A549 (cell line): ENCODE measurements at places on chromosomes 7 and 10. TPM values are rescaled to one million over a fixed set of nuclear protein-coding genes. Genes with fewer than 3 reads are reported as not detected.

The DKK1 gene
- 109 to 122 TPM (median 117 TPM) in 3 replicates for polyA plus RNA-seq

The RBP3 gene
- not detected in 3 replicates for polyA plus RNA-seq

The UNC5B gene
- 0.14 to 0.26 TPM (median 0.16 TPM) in 3 replicates for polyA plus RNA-seq

The DMBT1 gene
- 0.01 to 0.03 TPM in 2 of 3 replicates, not detected in the other for polyA plus RNA-seq

The FRAT2 gene
- 2.8 to 5.0 TPM (median 3.9 TPM) in 3 replicates for polyA plus RNA-seq

The LRIT1 gene
- not detected in 3 replicates for polyA plus RNA-seq

The TRIM74 gene
- polyA plus RNA-seq = 0.38 to 0.76 TPM (median 0.62 TPM) in 3 replicates

The SCIN gene
- 0.05 to 0.12 TPM (median 0.05 TPM) in 3 replicates for polyA plus RNA-seq

GRCh38 chr10:63692220-63692896 lies 171.2 kb downstream of the REEP3 start:
- DNase-seq = no peak

- DNase-seq = no peak
These were observed 213.0 kb upstream of the MAGI2 start for GRCh38 chr7:79666472-79666871.

DNA sequence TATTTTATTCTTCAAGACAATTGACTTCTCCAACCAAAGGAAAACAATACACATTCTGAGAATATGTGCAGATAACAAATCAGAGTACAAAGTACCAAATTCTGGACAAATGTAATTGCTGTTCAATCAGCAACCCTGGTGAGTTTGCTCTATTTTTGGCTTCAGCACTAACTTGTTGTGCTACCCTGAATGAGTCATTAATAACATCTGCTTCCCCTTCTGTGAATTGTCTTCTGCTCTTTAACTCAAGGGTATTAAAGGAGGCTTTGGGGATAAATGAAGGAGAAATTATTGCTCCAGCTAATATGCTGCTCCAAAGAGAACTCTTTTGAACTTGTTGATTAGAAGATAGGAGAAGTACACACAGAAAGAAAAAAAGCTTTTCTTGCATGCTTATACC lies 459.3 kb downstream of the HTR7 start:
- no peak for DNase-seq

GRCh38 chr7:24227603-24228359 lies 56.2 kb upstream of the NPY start:
- no peak for DNase-seq

DNA sequence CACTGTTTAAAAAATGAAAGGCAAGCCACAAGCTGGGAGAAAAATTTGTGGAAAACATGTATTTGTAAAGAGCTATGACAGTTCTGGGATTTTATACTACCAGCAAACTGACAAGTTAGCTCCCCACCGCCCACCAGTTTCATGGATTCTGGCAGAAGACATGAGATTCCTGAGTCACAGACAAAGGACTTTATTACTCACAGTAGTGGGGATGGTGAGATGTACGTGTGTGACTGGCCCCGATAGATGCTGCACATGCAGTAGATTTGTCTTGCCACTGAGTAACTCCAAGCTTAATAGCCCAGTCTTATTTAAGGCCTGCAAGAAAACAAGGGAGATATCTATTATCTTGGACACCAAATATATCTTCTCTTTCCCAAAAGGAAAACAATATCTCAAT lies 281.7 kb downstream of the AHR start:
- DNase-seq = no peak

DNA sequence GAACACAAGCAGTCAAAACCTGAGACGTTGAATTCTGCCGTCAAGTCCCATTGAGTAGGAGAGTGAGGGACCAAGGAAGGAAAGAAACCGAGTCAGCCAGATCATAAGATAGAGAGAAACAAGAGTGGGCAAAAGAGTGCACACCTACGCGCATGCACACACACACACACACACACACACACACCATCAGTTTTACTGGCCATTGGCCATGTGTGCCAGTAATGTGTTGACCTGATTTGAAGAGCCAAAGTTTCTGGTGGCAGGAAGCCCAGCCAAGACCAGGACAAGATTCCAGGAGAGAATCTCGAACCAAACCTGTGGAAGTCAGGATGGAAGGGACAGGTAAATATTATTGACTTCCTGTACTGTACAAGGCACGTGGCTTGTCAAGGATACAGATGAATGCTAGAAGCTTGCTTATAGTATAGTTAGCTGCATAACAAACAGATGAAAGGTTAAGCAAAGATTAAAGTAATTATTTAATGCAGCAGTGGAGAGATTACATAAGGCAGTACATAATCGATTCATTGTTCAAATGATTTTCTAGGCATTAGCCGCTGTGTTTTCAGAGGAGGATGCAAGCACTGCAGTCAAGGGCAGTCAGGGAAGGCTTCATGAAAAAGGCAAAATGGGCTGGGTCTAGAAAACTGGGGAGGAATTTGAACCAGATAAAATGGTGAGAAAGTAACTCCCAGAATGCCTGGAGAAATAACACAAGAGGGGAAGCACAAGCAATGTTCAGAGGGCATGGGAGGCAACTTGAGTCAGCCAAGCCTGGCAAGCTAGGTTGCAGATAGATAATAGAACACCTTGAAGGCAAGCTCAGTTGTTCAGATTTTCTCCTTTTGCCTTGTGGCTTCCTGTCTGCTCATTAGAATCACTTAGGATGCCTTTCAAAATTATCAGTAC lies 2.7 kb upstream of the HYCC1 start:
- no peak for DNase-seq
